ENCODE measurements at places on chromosomes 1 and 21. TPM values are rescaled to one million over a fixed set of nuclear protein-coding genes. Genes with fewer than 3 reads are reported as not detected.

Gene SVBP
- 20.8 TPM for total RNA-seq

GRCh38 chr1:118981436-118981835, 6.7 kb downstream of the TBX15 start:
- DNase-seq, result no peak

Gene XKR8
- 12.8 TPM for total RNA-seq

GRCh38 chr1:19130468-19130867, 79.6 kb downstream of the UBR4 start:
- no peak for DNase-seq

GRCh38 chr1:150567717-150568593, 11.5 kb downstream of the MCL1 start:
- DNase-seq, result peak; percentile 91

DNA sequence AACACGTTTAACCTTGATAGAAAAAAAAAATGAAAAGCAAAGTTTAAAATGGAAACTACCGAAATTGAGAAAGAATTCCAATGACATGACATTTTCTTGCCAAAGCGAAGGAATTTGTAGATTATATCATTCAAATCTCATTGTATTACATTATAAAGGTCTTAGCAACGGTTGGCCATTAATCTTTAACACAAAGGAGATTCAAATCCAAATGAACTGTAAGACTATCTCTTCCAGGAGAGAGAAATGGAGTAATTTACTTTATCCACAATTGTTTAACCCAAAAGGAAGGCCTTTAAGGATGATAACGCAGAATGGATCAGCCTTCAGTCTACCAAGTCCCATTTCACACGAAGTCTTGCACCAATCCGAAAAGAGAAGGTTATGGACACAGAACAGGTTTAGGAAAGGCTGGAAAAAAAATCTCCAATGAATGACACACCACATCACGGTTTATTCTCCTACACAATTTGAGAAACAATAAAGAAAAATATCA, 1.5 kb downstream of the ENAH start:
- no peak for DNase-seq

Gene FNDC5
- total RNA-seq, result 0.65 TPM

- no peak for DNase-seq
These were observed 126.2 kb downstream of the PRRX1 start for GRCh38 chr1:170790175-170790574.

GRCh38 chr1:205505791-205506190, 1.3 kb downstream of the CDK18 start:
- peak; percentile 66 for DNase-seq

DNA sequence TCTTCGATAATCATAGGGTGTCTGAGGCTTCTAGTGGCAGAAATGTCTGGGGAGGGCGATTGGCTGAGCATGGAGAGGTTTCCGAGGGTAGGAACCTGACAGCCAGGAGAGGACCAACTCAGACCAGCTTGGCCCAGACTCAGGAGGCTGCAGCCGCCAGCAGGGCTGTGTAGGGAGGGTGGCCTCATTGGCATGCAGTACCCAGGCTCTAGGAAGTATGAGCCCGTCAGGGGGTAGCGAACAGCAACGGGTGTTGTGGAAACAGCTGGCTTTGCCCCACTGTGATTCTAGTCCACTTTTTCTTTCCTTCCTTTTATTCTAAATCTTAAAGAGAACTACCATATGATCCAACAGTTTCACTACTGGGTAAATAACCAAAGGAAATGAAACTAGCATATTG, 103.3 kb downstream of the DIRAS3 start:
- no peak for DNase-seq

- DNase-seq, result no peak
These were observed 29.8 kb upstream of the ETV3 start for GRCh38 chr1:157168015-157168414.

DNA sequence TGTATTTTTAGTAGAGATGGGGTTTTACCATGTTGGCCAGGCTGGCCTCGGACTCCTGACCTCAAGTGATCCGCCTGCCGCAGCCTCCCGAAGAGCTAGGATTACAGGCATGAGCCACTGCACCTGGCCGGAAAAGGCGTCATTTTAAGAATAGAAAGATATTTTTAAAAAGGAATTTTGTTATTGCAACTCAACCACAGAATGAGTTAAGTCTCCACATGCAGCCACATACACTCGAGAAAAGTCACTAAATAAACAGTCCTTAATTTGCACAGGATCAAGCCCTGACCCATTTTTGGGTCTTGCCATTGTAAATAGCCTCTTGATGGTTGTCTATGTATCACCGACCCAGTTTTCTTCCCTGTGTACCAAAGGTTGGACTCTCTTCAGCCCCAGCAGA, 85.5 kb downstream of the FBXO2 start:
- DNase-seq, result no peak

Gene CRP
- total RNA-seq, result not detected

Gene ORC1
- 0.68 TPM for total RNA-seq

Gene NR1I3
- total RNA-seq, result not detected

DNA sequence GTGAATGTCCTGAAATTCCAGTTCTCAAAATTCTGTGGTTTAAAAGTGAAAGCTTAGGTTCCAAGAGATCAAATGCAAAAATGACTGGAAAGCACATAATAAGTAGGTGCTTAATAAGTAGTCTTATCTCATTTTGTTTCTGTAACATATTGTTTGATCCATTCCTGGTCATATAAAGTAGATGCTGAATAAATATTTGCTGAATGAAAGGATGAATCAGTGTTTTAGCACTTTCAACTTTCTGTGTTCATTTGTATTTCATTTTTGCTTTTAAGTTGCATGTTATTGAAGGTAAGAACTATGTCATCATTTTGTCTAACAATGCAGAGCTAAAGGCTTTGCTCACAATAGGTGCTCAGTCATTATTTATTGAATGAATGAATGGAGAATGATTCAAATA, 6.3 kb downstream of the MAST2 start:
- DNase-seq, result no peak

Gene SYTL1
- 29.3 TPM for total RNA-seq

GRCh38 chr1:79472067-79472656, 465.6 kb upstream of the ADGRL4 start:
- DNase-seq, result no peak

- DNase-seq, result no peak
These were observed 39.4 kb upstream of the ZNF496 start for GRCh38 chr1:247370786-247371732.

DNA sequence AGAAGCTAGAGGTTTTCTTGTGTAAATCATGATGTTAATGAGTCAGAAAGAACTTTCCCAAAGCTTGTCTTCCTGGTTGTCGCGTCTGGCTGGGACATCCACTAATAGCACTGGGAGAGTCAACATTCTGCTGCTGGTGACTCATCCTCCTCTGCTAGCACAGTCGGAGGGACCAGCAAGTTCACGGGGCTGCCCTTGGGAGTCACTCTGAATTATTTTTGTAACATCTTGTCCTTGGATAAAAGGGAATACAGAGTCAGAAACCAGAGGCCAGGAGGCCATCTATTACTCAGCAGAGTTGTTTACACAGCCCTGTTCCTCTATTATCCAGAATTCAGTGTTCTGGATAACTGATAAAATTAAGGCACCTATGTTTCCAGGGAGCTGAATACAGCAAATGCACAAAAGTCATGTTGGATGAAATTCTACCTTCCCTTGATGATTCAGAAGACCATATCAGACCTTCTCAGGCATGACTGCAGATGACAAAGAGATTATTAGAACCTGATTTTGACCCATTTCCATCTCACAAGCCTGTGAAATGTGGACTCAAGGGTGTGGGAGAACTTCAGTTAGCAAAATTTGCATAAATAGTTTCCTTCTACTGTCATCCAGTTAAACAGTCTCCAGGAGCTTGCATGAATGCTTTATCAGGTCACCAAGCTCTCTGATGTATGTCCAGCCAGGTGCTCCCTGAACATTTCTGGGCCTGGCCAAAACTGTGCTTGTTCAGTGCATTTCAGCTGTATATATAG, 68.1 kb downstream of the JAK1 start:
- DNase-seq, result peak; percentile 69

Gene RIMKLA
- 7.1 TPM for total RNA-seq

Gene MAP3K7CL
- 8.3 TPM for total RNA-seq

DNA sequence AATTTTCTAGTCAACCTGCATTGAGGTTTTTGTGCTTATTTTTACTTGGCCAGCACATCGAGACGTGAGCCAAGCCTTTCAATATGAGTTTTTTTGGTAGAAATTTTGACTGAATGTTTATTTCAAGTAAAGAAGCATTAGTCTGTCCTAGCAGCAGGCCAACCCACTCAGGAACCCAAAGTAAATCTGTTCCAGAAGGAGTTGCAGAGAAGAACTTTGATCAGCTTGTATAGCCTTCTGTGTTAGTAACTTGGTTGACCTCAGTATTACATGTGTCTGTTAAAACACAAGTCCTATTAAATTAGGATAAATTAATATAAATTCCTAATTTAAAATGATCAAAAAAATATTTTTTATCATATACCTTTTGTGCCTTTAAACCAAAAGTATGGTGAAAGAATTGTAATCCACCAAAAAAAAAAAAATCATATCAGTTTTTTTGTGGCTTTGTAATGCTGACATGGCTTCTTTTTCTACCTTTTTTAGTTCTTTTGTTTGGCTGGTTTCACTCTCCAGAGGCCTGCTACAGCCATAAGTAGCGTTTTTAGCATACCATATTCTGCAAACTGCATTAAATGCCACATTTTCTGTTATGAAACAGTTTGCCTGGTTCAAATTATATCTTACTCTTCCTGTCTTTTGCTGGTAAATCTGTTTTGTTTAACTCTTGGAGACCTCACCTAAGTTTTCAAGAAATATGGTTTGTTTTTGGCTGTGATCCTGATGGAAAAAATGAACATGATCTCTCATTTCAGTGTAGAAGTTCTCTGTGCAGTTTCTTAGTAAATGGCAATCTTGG, 39.5 kb downstream of the ATF6 start:
- DNase-seq, result no peak

Gene KDM1A
- total RNA-seq, result 38.6 TPM

Gene CACNA1S
- total RNA-seq, result 0.06 TPM

DNA sequence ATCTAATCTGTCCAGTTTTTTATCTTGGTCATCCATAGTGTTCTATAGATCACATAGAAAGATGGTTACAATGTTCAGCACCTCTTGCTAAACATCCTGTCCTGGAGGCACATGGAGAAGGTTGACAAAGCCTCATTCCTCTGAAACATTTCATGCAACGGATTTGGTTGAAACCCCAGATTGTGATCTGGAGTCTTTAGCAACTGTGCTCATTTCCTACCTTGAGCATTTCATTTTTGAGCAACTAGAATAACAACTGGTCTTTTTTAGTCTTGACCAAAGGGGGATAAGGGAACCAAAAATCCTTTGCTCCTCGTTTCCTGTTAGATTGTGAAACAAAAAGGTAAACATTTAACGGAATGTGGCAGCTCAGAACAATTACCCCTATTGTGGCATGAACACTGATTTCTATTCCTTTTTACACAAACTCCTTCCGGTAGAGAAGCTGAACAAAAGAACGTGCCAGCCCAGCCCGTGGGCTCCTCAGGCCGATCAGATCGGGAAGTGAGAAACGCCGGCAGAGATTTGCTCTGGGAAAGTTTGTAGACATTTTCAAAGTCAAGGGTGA, 94.7 kb upstream of the ERRFI1 start:
- no peak for DNase-seq

Gene LRRIQ3
- total RNA-seq, result 0.65 TPM

Gene SH2D2A
- 3.5 TPM for total RNA-seq

- DNase-seq, result no peak
These were observed 61.5 kb downstream of the FBXO2 start for GRCh38 chr1:11592752-11593151.

DNA sequence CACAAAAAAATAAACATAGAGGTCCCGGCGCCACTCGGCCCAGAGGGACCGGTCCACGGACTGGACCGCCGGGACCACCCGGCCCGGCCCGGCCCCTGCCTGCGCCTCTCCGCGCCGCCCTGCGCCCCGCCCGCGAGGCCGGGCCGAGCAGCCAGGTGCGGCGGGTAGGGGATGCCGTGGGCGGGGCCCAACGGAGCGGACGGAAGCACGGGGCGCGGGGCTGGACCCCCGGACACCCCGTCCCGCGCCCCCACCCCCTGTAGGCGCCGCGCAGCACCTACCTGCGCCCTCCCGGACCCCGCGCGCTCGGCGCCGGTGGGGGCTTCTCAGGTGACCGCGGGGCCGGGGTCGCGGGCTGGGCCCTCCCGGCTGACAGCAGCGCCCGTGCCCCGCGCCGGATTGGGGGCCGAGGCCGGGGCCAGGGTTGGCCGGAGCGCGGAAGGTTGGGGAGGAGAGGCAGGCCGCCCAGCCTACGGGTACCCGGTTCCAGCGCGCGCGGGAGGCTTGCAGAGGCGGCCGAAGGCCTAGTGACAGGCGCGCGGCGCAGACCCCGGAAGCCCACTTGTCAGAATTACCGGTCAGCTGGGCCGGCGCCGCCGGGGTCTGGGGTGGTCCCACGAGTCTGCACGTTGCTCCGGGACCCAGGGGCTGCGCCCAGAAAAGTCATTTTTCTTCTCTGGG, 351.9 kb upstream of the CAMK1G start:
- DNase-seq, result no peak

- no peak for DNase-seq
These were observed 29.9 kb upstream of the CTBS start for GRCh38 chr1:84603941-84604830.

- no peak for DNase-seq
These were observed 104.6 kb downstream of the TGFBR3 start for GRCh38 chr1:91781371-91781825.

DNA sequence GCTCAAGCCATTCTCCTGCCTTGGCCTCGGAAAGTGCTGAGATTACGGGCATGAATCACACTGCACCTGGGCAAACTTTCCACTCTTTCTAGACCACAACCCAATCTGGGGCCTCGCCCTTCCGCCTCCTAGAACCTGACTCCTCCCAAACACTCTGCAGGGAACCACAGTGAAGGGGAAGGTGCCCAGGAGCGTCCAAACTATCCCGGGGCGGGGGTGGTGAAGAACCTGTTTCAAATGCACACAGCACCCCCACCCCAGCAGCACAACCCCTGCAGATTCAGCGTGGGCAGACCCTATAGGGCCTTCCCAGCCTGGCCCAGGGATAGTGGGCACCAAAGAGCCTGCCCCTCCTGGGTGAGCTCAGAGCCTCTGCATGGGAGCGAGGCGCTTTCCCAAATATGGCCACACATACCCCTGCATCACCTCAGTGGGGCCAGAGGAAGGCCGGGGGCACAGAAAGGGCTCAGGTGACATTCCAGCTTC, 86.9 kb downstream of the STUM start:
- peak; percentile 46 for DNase-seq

DNA sequence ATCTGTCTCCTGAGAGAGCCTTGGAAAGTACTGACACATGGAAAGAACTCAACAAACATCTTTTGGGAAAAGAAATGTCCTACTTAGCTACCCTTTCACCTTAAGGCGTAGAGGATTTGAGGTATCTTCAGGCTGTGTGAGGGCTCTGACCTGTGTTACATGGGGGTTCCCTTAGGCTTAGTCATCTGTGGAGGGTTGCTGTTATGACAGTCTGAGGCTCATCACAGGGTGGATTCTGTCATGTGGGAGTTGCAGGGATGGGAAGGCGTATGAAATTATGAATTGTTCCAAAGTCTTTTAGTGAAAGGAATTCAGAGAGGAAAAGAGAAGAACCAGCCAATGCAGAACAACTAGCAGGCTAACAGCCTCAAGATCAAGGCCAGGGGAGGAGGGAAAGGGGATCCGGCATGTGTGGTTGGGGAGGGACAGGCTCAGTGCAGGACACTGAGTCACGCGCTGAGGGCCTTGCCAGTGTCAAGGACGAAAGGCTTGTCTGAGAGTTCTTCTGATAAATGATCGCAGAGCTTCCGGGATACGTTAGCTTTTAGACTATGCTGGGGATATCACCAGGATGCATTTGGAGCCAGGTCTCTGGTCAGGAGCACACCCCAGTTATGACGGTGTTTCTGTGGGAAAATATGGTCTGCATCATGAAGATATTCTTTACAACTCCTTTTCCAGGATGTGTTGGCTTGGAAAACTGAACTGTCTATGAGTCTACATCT, 24.6 kb upstream of the PLA2G2C start:
- no peak for DNase-seq

Gene SPATA21
- total RNA-seq, result not detected
